ENCODE measurements at places on chromosomes 7 and 10.

DNA sequence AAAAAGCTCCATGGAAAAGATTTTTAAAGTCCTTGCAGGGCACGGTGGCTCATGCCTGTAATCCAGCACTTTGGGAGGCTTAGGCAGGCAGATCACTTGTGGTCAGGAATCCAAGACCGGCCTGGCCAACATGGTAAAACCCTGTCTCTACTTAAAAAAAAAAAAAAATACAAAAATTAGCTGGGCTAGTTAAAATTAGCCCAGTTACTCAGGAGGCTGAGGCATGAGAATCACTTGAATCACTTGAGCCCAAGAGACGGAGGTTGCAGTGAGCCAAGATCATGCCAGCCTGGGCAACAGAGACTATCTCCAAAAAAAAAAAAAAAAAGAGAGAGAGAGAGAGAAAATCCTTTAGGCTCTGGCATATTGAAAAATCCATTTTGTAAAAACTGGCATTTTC lies 61.9 kb downstream of the CCDC6 start:
- DNase-seq, result no peak

GRCh38 chr7:7209412-7210050 lies 27.2 kb downstream of the C1GALT1 start:
- no peak for DNase-seq

DNA sequence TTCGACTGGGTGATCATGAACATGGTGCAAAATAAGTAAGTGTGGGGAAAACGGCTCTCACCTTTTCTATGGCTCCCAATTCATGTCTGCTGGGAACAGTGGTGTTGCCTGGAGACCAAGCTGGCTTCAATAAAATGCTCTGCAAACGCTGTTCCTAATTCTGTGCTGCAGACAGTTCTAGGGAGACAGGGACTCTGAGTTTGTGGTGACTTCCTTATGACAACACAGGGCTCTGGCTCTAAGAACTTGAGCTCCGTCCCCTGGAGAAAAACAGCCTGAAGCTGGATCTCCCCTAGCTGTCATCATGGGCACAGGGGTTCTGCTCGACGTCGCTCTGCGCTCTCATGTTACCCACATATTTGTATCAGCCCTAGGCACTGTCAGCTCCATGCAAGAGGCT lies 61.0 kb upstream of the INSYN2A start:
- no peak for DNase-seq

DNA sequence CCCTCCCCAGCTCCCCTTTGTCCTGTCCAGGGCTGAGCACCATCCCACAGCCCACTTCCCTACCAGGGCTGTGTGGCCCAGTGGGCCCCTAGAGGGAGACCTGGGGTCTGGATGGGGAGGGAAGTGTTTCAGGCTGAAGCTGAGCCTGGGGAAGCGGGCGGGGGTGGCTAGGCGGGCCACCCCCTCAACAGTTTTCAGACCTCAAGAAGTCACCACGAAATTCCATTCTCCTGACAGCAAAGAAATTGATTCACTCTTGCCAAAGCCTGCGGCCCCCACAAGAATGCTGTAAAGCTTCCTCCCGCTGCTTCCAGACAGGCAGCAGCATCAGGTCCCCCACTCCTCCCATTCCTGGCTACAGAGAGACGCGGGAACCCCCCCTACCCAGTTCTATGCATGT lies 2.5 kb upstream of the LFNG start:
- no peak for DNase-seq

- no peak for DNase-seq
Observed at GRCh38 chr10:51109801-51110533, 35.7 kb downstream of the PRKG1 start.

DNA sequence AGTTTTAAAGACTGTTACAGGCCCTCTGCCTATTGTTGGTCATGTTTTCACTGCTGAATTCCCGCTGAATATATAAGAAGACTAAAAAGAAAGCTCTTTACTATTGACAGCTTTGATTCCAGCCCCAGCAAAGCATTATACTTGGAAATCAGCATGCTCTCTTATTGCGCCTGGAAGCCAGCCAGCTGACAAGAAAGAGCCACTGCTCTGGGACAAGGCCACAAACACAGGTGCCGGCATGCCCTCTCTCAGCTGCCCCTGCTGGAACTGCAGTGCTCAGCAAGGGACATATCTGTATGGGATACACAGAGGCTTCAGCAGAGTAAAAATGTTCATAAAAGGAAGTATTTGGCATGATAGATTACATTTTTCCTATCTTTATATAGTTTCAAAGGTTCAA lies 523.9 kb downstream of the ADRA2A start:
- no peak for DNase-seq

DNA sequence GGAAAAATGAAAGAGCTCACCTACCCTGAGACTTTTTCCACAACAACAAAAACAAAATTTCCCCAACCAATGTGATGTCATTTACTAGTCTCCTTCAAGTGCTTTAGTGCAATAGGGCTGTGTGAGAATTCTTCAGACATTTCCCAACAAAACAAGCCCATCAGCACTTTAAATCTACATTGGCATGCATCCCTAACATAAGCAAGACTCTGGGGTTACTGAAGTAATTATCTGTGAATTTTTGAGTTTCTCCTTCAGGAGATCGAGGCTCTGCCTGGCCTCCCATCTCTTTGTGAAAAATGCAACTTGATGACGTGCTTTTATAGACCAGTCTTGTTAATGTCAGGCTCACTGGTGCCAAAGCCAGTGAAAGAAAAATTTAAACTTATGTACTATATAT lies 255.6 kb downstream of the GFRA1 start:
- DNase-seq, result no peak

- no peak for DNase-seq
Observed at GRCh38 chr10:93491602-93492121, 4.8 kb upstream of the CEP55 start.

DNA sequence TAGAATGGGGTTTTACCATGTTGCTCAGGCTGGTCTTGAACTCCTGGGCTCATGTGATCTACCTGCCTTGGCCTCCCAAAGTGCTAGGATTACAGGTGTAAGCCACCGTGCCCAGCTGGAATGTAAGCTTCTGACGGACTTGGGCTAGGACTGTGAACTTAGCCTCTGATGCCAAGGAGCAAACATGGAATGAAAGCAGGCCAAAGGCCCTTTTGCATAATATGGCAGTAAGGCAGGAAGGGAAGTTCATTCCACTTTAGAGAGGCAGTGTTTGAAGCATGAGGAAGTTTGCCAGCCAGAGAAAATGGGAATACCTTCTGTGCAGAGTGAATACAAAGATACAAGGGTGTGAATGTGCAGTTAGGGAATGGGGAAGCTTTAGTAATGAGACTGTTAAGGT lies 20.3 kb downstream of the VCL start:
- no peak for DNase-seq

DNA sequence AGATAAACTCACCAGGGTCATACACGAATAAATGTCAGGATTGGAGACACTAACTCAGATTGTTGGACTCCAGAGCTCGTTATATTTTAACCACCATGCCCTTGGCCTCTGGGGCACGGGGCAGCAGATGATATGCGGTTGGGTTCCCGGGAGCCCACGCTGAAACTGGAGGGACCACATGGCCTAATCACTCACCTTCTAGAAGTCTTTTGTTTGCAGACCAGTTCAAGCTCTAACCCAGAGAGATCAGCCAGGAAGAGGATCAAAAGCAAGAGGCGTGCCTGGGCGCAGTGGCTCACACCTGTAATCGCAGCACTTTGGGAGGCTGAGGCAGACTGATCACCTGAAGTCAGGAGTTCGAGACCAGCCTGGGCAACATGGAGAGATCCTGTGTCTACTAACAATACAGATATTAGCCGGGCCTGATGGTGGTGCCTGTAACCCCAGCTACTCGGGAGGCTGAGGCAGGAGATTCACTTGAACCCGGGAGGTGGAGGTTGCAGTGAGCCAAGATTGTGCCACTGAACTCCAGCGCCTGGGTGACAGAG lies 42.6 kb upstream of the ECHDC3 start:
- DNase-seq, result no peak

GRCh38 chr7:47232751-47233412 lies 349.0 kb downstream of the TNS3 start:
- no peak for DNase-seq

- DNase-seq, result peak; percentile 18
Observed at GRCh38 chr7:127588697-127589482, 679 bp downstream of the ARF5 start.

GRCh38 chr7:24718977-24719491 lies 38.2 kb downstream of the GSDME start:
- no peak for DNase-seq

DNA sequence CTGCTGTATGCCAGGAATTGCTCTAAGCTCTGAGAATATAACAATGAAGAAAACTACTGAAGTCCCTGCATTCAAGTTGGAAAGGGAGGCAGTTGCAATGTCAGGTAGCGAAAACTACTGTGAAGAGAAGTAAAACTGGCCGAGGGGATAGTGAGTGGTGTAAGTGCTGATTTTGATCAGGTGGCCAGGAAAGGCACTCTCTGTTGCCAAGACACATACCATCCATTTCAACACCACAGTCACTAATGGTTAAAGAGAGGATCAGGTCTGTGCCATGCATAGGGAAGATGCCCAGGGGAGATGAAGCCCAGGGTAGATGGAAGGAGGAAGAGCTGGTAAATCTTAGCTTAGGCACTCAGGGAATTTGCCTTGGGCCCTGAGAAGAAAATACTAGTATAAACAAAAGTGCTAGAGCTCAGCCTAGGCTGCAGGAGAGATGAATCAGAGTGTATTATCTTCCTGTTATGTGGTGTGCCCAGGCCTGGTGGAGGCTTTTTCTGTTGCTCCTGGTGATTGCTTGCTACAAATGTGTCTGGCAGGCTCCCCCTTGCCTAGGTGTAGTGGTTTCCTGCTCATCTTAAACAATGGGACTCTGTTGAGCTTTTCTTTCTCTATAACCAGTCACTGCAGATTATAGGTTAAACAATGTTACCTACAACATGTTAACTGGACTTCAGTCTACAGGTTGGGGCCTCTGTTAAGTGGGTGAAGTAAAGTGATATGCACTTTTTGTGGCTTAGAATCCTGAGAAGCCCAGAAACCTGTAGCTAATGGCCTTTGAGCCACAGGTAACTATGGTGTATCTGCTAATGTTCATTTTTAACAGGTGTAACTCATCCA lies 125.5 kb downstream of the LRRC4 start:
- DNase-seq, result no peak

DNA sequence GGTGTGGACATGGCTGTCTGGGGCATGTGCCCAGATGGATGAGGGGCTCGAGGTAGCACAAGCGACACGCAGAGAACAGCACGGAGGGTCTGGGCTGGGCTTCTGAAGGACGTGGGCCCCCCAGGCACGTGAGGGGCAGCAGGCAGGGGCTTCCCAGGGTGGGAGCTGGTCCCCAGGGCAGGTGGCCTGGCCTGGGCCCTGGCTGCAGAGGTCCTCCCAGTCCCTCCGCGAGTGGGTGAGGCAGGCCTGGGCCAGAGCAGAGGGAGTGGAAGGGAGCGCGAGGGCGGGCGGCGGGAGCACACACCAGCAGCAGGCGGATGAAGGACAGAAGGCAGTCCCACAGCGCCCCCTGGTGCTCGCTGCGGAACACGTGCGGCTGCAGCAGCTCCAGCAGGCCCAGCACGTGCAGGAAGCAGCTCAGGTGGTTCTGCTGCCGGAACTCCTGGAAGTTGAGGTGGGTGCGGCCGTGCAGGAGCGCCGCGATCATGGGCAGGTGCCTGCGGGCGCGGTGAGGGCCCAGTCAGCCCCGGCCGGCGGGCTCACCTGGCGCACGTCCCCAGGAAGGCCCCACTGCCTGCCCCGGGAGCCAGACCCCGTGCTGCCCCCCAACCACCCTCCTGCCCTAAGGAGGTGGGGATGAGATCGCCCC lies 14.7 kb upstream of the MICALL2 start:
- DNase-seq, result peak; percentile 77

GRCh38 chr10:88926566-88927415 lies 25.8 kb downstream of the ACTA2 start:
- DNase-seq, result no peak

GRCh38 chr7:1113548-1113885 lies 25.6 kb downstream of the GPER1 start:
- no peak for DNase-seq

DNA sequence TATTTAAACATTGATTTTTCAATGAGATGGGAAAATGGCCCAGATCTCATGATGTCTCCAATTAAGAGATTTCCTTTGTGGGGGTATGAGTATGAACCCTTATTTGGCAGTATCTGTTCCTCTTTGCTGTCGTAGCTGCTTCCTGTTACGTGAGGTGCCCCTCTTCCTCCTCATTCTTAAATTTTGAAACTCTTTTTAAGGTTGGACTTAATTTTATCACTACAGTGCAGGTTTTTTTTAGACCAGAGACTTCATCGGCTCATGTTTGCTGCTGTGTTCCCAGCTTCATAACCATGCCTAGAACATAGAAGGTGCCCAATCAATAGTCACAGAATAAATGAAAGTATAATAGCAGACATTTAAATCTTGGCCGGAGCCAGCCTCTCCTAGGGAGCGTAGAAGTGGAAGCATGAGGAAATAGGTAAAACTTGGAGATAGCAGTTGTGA lies 2.4 kb downstream of the MIOS start:
- DNase-seq, result no peak

DNA sequence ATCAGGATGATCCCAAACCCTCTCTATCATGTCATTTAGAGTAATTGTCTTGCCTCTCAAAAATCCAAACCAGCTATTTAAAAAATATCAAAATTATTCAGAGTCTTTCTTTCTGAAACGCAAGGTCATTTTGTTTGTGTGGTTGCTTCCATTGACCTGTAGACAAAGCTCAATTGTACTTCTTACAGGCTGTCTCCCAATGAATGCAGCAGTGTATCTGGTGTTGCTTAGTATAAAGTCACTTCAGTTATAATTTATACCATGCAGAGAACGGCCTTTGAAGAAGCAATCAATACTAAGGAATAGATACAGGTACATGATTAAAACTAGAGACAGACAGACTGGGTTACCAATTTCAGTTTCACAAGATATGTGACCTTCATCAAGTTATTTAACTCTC lies 80.9 kb downstream of the DOCK4 start:
- DNase-seq, result no peak

GRCh38 chr10:17387861-17388503 lies 66.4 kb downstream of the ST8SIA6 start:
- DNase-seq, result no peak

- DNase-seq, result no peak
Observed at GRCh38 chr10:26969145-26969926, 108.6 kb upstream of the ABI1 start.

DNA sequence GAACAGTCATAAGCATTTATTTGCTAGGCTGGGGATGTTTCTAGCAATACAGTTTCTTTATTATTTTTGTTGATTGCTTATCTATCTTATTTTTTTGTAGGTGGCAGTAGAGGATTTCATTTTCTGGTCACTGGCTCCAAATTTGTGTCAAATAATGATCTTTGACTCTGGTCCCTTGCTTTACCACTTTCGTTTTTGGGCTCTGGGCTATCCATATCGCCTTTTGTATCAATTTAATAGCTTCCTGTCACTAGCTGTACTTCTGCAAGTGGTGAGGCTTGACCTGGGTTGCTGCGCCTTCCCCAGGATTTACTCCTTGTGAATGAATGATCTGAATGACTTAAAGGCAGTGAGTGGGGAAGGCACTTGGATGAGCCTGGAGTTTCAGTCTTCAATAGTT lies 48.4 kb downstream of the MDFIC start:
- no peak for DNase-seq

DNA sequence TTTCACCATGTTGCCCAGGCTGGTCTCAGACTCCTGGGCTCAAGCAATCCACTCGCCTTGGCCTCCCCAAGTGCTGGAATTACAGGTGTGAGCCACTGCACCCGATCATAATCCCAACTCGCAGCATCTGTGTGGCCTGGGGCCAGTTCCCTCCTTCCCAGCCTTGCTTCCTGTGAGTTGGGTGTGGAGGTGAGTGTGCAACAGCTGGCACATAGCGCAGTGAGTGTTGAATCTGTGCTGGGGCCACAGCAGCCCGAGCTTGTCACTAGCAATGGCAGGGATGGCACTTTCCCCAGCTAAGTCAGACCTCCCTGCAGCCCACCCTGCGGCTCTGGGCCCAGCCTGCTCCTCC lies 12.2 kb downstream of the TMEM184A start:
- no peak for DNase-seq
